CD4-positive, alpha-beta T cell treated with Interleukin-17A for 4 hours (primary cell): ENCODE measurements at places on chromosomes 6 and 20.

- no peak for DNase-seq
These were observed 247.2 kb downstream of the TBC1D7 start for GRCh38 chr6:13081189-13081563.

DNA sequence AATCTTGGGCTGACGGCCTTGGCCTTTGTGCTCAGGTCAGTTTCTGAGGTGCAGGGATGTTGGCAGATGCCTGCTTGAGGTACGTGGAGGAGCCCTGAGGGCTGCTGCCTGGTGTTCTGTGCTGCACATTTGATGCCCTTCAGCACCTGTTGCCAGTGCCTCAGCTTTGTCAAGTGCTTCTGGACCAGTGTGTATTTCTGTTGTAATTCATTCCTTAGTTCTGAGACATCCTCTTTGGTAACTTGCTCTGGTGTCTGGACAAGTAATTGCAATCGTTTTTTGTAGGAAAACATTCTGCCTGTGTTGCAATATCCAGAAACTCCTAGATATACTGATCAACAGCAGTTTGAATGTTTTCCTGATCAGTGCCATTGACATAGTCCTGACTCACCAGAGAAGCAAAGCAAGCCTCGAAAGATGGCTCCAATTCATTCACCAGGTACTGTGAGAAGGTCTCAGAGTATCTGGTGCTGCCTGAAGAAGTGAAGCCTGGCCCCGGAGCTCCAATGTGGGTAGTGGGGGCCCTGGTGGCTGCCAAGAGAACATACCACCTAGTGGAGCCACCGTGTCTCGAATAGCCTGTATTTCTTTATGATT, 26.7 kb downstream of the ZNF337 start:
- DNase-seq = no peak

- DNase-seq = no peak
These were observed 8.8 kb downstream of the CD109 start for GRCh38 chr6:73704798-73705197.

GRCh38 chr20:49886571-49887213, 28.6 kb downstream of the SPATA2 start:
- DNase-seq = no peak

DNA sequence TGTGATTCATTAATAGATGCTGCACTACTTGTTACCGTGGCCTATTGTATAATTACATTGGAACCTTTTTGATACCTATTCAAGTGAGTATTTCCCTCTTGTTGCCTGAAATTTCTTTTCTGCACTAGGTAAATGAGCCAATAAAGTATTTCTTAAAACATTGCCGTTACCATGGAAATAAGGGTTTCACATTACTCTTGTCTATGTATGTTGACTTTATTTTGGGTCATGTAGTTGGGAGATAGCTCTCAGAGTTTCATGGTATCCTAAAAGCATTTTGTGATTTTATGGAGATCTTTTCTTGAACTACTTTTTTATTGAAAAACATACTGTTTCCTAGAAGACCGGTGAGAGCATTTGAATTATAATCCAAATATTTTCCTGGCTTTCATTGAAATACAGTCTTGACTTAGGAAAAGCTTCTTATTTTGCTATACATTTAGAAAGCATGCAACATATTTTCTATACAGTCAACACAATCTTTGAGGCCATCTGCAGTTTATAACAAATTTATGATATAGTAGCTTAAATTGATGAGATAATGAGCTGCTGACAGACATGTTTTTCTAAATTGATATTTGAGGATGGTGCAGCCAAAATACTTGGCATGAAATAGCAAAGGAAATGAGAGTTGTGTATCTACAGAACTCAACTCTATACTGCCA, 650.4 kb downstream of the RFPL4B start:
- DNase-seq = no peak

GRCh38 chr6:5034736-5035135, 30.9 kb upstream of the RPP40 start:
- DNase-seq = no peak

- DNase-seq = no peak
These were observed 69.7 kb upstream of the SCP2D1 start for GRCh38 chr20:18743665-18744440.
